ENCODE measurements at places on chromosomes 7 and 10. TPM values are rescaled to one million over a fixed set of nuclear protein-coding genes. Genes with fewer than 3 reads are reported as not detected.

- no peak for DNase-seq
These were observed 392.5 kb downstream of the NRG3 start for GRCh38 chr10:82267465-82267864.

The NDUFB2 gene
- total RNA-seq = 138 TPM

GRCh38 chr10:90930070-90930837, 9.4 kb upstream of the ANKRD1 start:
- no peak for DNase-seq

The TFAM gene
- 56.8 TPM for total RNA-seq

The IRF5 gene
- total RNA-seq = 8.2 TPM

DNA sequence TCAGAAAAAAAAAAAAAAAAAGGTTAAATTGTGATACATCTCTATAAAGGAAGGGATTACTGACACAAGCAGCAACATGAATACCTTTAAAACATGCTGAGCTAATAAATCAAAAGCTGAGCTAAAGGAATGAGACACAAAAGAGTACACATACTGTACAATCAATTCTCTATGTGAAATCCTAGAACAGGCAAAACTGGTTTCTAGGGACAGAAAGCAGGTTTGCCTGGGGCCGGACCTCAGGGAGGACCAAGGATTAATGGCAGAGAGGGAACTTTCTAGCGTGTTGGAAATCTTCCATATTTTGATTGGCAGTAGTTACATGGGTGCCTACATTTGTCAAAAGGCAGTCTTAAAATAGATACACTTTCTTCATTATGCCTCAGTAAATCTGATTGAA, 52.5 kb downstream of the KLRG2 start:
- no peak for DNase-seq

- DNase-seq = no peak
These were observed 145.4 kb upstream of the NEBL start for GRCh38 chr10:21042536-21042935.

DNA sequence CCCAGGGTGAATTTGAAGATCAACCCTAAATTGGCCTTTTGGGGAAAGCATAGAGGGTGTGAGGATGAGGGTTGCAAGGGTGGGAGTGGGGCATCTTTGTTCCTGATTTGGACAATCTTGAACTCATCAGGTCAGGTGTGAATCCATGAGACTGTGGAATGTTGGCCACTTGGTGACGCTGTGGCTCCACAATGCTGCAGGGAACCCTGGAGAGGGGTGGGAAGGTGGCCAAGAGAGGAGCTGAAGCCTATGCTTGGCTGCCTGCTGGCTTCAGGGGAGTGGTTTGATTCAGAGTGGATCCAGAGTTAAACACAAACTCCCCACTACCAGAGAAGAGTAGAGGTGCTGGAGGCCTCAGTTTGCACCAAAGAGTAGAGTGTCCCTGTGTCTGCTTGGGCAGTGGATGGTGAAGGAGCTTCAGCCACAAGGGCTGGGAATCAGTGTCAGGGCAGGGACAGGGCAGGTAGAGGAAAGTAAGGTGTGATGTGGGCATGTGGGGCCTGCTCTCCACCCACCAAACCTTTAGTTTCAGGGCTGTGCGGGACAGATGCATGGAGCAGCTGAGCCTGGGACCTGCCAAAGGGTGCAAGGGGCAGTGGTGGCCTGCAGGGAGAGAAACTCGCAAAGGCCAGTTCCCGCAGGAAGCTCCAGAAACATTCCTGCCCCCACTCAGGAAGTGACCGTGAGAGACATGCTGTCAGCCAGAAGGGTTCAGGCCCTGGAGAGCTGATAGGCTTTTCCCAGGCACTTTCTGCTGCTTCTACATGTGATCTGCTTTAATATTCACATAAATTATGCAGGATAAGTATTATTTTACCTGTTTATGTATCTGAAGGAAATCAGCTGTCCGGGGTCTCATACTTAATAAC, 81.0 kb upstream of the PRSS58 start:
- no peak for DNase-seq

GRCh38 chr10:86349940-86350630, 16.5 kb downstream of the GRID1 start:
- no peak for DNase-seq

GRCh38 chr10:43055217-43055616, 21.7 kb upstream of the RET start:
- DNase-seq = no peak

The MYO1G gene
- 403 TPM for total RNA-seq

The ACBD7 gene
- total RNA-seq = 1.5 TPM
